ENCODE measurements at places on chromosomes 5 and 9.

- DNase-seq, result no peak
Measured at GRCh38 chr9:70410368-70410767, 4.1 kb downstream of the KLF9 start.

DNA sequence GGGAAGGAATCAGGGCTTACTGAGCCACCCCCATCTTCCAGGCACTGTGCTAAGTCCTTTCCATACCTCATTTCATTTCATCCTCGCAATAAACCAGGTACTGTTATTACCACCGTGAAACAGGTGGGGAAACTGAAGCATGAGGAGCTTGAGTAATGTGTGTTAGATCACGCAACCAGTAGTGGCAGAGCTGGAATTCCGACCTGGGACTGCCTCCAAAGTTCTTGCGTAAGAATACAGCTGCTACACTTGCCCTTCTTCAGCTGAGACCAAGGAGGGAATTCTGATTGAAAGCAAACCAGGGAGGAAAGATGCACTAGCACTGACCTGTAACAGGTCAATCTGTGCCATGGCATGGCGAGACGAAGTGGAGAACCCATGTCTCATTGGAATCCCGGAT, 113.4 kb upstream of the MSX2 start:
- no peak for DNase-seq

GRCh38 chr5:168101352-168101751, 190.1 kb upstream of the WWC1 start:
- no peak for DNase-seq

DNA sequence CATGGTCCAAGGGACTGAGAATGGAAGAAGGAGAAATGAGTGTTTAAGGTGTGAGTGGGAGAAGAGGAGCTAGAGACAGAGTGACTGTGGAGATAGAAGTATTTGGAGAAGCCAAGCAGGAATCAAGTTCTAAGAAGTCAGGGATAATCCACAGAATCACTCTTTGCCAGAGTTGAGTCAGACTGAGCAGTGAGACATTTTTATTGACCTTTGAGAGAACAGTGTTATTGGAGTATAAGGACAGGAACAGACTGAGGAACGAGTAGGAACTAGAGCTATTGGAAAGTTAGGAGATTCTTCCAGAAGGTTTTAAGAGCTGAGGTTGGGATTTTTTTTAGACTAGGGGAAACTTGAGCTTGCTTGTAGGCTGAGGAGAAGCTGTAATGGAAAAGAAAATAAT, 37.2 kb downstream of the RCL1 start:
- no peak for DNase-seq

DNA sequence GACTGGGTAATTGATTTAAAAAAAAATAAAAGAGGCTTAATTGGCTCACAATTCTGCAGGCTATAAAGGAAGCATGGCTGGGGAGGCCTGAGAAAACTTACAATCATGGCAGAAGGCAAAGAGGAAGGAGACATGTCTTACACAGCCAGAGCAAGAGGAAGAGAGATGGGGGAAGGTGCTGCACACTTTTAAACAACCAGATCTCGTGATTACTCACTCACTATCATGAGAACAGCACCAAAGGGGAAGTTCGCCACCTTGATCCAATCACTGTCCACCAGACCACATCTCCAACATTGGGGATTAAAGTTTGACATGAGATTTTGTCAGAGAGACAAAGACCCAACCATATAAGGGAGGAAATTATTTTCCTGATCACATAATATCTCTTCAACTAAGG, 138.8 kb upstream of the NR4A3 start:
- DNase-seq, result no peak

- DNase-seq, result no peak
Measured at GRCh38 chr5:133274597-133274935, 222.8 kb downstream of the HSPA4 start.

- DNase-seq, result no peak
Measured at GRCh38 chr9:135590486-135591079, 29.0 kb downstream of the PAEP start.

GRCh38 chr9:32940740-32941139, 60.7 kb downstream of the APTX start:
- no peak for DNase-seq

- no peak for DNase-seq
Measured at GRCh38 chr5:142455856-142456255, 131.0 kb upstream of the SPRY4 start.

- no peak for DNase-seq
Measured at GRCh38 chr5:35246411-35246810, 16.1 kb upstream of the PRLR start.

- DNase-seq, result no peak
Measured at GRCh38 chr9:96495341-96495740, 45.4 kb downstream of the HABP4 start.

DNA sequence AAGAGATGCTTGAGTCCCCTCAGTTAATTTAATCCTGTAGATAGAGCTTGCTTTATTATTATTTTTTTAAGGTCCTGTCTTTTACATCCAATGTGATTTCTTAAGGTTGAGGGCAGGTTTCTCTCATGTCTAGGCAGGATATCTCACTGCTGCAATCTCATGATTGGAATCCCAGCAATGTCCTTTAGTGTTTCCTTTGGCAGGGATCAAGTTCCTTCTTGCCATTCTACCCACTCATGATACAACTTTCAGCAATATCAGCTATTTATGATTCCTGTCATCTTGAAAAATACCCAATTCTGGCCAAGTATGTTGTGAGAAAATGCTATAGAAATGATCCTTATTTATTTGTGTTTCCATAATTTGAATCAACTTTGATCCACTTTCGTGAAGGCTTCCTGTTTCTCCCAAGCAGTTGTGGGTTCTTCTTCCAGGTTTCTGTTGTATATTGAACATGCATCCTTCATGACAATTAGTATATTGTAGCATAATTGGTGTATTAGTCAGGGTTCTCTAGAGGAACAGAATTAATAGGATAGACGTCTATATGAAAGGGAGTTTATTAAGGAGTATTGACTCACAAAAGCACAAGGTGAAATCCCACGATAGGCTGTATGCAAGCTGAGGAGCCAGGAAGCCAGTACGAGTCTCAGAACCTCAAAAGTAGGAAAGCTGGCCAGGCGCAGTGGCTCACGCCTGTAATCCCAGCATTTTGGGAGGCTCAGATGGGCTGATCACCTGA, 18.4 kb upstream of the VPS13A start:
- no peak for DNase-seq

- DNase-seq, result no peak
Measured at GRCh38 chr9:114925672-114926071, 4.7 kb downstream of the TNFSF8 start.

- no peak for DNase-seq
Measured at GRCh38 chr9:89592963-89593726, 11.7 kb upstream of the GADD45G start.

DNA sequence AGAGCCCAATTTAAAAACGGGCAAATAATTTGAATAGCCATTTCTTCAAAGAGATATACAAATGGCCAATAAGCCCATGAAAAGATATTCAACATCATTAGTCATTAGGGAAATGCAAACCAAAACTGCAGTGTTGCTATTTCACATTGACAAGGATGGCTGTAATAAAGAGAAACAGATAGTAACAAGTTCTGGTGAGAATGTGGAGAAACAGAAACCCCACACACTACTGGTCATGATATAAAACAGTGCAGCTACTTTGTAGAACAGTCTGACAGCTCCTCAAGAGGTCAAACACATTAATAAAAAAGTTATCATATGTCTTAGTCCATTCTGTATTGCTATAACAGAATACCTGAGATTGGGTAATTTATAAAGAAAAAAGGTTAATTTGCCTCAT, 237.0 kb upstream of the GRAMD2B start:
- no peak for DNase-seq

GRCh38 chr5:4479426-4479825, 660.7 kb upstream of the ADAMTS16 start:
- no peak for DNase-seq

GRCh38 chr9:134514503-134514902, 127.1 kb upstream of the COL5A1 start:
- no peak for DNase-seq

Measured in sigmoid colon (tissue), 7 donors.